ENCODE measurements at places on chromosomes 3 and 15.

DNA sequence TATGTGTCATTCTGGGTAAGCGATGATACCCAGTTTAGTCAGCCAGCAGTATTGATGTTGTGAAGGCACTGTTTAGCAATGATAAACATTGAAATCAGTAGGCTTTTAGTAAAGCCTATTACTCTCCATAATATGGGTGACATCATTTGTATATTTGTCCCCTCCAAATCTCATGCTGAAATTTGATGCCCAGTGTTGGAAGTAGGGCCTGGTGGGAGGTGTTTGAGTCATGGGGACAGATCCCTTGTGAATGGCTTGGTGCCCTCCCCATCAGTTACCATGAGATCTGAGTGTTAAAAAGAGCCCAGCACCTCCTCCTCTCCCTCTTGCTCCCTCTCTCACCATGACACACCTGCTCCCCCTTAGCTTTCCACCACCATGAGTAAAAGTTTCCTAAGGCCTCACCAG is 31.4 kb upstream of the FAN1 start:
- DNase-seq = no peak

DNA sequence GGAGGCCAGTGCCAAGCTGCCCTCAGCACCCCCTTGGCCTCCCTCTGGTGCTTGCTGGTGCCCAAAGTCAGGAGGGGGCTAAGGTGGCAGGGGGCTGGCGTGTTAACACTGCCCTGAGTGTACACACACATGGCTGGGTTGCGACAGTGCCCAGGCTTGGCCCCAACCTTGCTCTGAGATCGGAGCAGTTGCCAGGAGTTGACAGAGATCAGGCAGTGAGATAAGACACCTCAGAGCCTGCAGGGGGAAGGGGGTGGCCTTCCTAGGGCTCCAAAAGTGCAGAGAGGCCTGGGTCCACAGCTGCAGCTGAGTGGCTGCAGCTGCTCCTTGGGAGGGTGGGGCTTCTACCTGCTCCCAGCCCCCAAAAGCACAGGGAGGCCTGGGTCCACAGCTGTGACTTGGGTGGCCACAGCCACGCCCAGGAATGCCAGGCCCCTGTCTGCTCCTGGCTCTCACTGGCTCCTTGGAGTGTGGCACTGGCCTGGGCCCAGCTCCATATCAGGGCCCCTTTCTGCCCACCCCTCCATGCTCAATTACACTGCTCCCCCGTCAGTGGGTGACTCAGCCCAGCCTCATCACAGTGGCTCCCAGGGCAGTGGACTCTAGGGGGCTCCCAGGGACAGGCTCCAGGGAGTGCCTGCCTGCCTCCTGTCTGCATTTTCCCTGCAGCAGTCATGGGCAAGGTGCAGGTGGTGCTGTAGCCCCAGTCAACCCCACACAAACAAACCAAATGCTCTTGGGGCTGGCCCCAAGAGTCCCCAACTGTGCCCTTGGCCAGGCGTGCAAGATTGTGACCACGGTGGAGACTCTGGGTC is 56.4 kb upstream of the C15orf39 start:
- DNase-seq = no peak

GRCh38 chr3:154161806-154162205 is 40.6 kb downstream of the ARHGEF26 start:
- no peak for DNase-seq

DNA sequence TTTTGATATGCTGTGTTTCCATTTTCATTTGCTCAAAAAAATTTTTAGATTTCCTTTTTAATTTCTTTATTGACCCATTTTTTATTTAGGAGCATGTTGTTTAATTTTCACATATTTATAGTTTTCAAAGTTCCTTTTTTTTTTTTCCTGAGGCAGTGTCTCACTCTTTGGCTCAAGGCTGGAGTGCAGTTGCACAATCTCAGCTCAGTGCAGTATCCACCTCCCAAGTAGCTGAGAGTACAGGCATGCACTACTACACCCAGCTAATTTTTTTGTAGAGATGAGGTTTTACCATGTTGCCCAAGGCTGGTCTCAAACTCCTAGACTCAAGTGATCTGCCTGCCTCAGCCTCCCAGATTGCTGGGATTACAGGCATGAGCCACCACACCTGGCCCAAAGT is 36.2 kb downstream of the PFN2 start:
- no peak for DNase-seq

GRCh38 chr3:172709774-172710663 is 848 bp downstream of the NCEH1 start:
- DNase-seq = peak; percentile 45

GRCh38 chr3:48877671-48878070 is 21.0 kb downstream of the SLC25A20 start:
- DNase-seq = no peak

GRCh38 chr3:41581700-41582099 is 380.2 kb downstream of the ULK4 start:
- DNase-seq = no peak

GRCh38 chr15:67840749-67841512 is 1.1 kb upstream of the RNU6-1 start:
- peak; percentile 77 for DNase-seq

- no peak for DNase-seq
These were observed 210.3 kb downstream of the ULK4 start for GRCh38 chr3:41751597-41751996.

DNA sequence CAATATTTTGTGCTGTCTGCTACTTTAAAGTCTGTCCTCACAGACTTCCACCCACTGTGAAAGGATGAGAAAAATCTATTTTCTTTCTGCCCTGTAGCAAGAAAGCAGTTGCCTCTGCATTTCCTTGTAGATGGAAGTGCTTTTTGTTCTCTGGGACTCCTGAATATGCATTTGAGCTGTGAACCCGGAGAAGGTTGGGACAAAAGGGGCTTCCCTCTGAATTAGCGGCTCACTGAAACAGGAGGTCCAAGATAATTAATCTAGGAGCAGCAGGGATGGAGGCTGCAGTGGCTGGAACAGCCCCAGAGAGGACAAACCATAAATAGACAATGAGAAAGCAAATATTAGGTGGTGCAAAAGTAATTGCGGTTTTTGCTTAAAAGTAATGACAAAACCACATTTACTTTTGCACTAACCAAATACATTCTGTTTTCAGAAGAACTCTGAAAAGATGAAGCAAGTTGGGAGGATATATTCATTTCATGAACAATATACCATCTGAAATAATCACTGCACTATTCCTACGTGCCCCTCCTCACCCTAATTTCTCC is 143.4 kb upstream of the KBTBD8 start:
- no peak for DNase-seq

DNA sequence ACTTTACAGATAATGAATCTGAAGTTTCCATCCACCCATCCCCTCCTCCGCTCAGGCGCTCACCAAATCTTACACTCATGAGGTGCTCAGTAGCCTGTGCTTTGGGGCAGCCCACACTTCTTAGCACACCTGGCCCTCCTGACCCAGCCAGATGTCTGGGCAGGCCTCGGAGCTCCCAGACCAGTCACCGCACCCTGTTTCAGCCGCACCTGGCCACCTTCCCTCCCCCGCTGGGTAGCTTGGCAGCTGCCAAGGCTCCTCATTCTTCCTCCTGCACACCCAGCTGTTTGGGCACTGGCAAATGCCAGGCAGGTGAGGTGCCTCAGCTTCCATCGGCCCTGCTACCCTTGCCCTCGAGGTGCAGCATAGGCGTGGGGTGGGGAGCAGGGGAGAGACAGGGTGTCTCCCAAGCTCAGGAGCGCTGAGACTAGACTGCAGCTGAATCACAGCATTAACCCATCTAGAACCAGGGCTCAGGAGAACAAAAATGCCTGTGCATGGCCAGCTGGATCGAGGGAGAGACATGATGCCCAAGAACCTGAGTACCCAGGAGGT is 45.8 kb downstream of the CDC25A start:
- no peak for DNase-seq

GRCh38 chr15:51223771-51224229 is 114.6 kb downstream of the CYP19A1 start:
- DNase-seq = peak; percentile 55

- DNase-seq = no peak
These were observed 79.8 kb upstream of the IQSEC1 start for GRCh38 chr3:13152826-13153710.

- DNase-seq = peak; percentile 3
These were observed 50.6 kb downstream of the GMNC start for GRCh38 chr3:190811775-190812480.

DNA sequence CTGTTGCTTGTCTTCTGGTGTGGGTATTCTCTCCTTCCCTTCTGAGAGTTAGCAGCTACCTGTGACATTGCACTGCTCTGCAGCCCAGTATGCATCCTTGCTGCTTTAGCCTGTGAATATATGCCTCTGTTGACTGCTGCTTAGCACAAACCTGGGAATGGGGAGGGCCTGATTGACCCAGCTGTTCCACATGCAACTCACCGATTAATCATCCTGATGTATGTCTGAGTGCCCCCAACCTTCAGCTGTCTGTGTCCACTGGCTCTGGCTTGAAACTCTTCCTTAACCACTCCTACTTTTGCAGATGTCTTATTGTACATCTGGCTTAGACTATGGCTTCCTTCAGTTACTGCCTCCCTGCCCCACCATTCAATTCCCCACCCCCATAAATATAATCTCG is 119.1 kb downstream of the RASA2 start:
- no peak for DNase-seq

DNA sequence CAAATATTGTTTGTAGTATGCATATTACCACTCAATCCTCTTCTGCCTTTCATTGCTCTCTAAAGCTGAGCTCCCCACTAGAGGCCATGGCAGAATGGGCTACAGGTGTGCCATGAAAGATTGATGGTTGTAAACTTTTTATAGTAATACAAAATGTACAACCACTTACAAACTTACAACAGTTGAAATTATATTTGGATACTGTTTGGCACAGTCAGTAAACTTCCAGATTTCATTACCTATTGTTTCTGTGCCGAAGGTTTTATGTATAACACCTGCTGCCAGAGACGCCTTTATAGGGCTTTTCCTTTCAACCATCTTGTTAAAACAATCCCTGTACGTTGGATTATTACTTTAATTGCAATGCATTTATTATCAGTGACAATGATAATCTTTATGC is 7.0 kb downstream of the ROPN1 start:
- DNase-seq = no peak

GRCh38 chr15:68524753-68525584 is 53.8 kb upstream of the CORO2B start:
- peak; percentile 49 for DNase-seq

DNA sequence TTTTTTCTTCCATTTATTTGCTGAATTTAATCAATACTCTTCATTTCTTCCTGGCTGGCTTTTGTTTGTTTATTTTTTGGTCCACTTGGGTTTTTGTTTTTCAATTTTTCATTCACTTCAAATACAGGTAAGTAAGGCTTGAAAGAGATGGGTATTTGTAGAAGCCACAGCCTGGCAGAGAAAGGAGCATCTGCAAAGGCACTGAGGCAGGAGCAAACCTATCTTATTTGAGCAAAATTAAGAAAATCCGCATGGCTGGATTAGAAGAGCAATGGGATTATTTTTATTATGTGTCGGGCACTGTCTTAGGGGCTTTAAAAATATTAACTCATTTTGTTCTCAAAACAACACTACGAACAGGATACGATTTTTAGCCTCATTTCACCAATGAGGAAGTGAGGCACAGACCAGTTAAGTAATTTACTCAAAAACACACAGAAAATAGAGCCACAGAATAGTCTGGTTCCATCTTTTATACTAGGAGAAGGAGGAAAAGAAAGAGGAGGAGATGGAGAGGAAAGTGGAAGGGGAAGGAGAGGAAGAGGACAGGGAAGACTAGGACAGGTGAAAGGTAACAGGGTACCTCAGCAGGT is 35.1 kb upstream of the CCDC80 start:
- no peak for DNase-seq

DNA sequence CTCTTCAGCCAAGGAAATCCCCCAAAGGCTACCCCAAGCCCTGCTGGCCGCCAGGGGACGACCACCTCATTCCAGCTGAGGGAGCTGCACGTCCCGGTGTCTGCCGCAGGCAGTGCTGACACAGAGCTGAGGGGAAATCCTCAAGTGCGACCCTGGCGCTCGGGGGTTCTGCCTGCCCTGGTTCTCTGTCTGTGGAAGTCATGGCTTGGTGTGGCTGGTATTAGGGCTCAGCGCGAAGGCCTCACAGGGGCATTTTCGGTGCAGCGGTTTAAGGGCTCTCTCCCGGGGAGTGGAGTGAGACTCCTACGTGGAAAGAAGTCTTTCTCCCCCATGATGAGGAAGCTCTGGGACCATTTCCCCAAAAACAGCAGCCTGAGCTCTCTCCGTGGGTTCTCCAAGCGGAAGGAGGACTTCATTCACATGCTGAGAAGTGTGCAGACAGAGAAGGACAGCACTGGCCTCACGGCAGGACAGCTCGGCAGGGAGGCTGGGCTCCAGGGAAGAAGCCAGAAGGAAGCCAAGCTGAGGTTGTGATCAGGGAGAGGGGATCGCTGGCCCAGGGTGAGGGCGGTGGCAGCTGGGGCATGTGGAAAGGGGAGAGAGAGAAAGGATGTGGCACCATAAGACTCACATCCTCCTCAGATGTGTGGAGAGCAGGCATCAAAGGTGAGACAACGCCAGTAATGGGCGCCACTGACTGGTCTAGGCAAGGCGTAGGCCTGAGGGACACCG is 48.6 kb downstream of the KLF15 start:
- DNase-seq = no peak

DNA sequence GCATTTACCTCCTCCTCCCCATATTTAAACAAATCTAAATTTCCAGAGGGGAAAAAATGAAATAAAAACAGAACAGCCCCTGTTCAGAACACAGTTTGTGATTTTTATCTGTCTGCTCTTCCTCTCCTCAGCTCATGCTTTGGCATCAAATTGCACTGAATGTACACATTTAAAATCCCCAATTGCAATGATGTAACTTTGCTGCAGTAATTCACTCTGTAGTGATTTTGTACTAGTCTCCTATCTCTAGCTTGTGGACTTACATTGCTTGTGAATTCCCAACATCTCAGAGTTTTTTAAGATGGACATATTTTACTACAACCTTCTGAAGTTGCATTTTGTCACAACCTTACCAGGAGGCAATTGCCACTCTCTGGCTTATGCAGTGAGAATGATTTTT is 81.6 kb upstream of the ROBO2 start:
- no peak for DNase-seq

DNA sequence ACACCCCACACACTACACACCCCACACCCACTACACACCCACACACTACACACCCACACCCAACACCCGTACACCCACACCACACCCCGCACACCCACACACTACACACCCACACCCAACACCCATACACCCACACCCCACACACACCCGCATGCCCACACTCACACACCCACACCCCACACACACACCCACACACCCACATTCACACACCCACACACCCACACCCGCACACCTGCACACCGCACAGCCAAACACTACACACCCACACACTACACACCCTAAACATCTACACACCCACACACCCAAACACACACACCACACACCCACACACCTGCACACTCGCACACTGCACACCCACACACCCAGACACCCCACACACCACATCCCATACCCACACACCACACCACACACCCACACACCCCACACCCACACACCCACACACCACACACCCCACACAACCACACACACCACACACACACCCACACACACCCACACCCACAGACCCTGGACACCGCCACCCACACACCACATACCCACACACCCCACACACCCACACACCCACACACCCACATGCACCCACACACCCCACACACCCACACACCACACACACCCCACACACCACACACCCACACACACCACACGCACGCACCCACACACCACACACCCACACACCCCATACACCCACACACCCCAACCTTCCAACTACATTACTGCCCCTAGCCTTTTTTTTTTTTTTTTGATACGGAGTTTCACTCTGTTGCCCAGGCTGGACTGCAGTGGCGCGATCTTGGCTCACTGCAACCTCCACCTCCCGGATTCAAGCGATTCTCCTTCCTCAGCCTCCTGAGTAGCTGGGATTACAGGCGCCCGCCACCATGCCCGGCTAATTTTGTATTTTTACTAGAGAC is 16.9 kb downstream of the CEP19 start:
- no peak for DNase-seq

Measured in hepatic stellate cell (primary cell).